ENCODE measurements at places on chromosomes 11 and 22.
A peak's percentile ranks its signal among the peaks of the same experiment; 100 is the strongest.

GRCh38 chr11:105162506-105162905, 22.9 kb upstream of the CARD18 start:
- DNase-seq, result no peak

DNA sequence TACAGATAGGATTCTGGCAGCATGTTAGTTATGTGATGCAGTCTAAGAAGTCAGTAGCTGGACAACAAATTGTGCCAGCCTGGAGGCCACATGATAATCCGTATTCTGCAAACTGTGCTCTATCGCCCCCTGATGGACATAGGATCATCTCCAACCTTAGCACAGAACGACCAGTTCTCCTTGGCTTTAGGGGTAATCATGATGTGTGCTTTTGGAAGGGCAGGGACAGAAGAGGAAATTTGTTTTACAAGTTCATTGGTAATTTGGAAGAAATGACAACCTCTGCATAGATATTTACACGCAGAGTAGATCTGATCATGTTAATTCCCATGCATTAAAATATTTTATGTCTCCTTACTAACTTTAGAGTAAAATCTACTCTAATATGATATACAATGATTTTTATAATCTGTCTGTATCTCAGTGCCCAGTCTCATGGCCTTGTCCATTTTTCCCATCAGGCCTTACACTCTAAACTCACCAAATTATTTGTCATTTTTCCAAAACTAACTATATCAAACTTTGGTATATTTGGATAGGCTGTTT, 12.1 kb downstream of the OR10D3 start:
- DNase-seq, result peak; percentile 33

- DNase-seq, result no peak
Measured at GRCh38 chr11:61963282-61964057, 4.0 kb downstream of the FTH1 start.

DNA sequence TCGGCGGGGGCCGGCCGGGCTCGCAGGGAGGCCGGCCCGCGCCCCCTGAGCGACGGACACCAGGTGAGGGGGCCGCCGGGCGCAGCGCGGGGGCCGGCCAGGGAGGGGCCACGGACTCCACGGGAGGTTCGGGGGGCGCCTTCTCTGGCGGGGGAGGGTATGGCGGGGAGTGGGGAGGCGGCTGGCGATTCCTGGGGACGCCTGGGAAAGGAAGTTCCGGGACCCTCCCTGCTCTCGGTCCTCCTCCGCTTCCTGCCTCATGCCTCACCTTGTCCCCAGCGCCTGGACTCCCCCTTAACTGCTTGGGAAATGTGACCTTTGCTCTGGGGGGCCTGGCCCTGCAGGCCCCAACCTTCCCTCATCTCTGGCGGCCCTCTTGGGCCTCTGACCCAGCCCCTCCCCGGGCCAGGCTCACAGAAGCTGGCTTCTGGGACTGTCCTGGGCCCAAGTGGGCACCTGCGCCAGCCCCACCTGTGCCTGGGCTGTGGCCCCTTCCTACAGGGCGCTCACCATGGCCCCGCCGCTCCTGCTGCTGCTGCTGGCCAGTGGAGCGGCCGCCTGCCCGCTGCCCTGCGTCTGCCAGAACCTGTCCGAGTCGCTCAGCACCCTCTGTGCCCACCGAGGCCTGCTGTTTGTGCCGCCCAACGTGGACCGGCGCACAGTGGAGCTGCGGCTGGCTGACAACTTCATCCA, 516 bp downstream of the LRFN4 start:
- DNase-seq, result peak; percentile 89

- DNase-seq, result no peak
Measured at GRCh38 chr11:125075900-125076317, 12.8 kb downstream of the SLC37A2 start.

- DNase-seq, result no peak
Measured at GRCh38 chr22:41096841-41097240, 4.4 kb downstream of the EP300 start.

Data from HuH-7.5 (cell line).